ENCODE measurements at places on chromosomes 7 and 10.
A peak's percentile ranks its signal among the peaks of the same experiment; 100 is the strongest.

DNA sequence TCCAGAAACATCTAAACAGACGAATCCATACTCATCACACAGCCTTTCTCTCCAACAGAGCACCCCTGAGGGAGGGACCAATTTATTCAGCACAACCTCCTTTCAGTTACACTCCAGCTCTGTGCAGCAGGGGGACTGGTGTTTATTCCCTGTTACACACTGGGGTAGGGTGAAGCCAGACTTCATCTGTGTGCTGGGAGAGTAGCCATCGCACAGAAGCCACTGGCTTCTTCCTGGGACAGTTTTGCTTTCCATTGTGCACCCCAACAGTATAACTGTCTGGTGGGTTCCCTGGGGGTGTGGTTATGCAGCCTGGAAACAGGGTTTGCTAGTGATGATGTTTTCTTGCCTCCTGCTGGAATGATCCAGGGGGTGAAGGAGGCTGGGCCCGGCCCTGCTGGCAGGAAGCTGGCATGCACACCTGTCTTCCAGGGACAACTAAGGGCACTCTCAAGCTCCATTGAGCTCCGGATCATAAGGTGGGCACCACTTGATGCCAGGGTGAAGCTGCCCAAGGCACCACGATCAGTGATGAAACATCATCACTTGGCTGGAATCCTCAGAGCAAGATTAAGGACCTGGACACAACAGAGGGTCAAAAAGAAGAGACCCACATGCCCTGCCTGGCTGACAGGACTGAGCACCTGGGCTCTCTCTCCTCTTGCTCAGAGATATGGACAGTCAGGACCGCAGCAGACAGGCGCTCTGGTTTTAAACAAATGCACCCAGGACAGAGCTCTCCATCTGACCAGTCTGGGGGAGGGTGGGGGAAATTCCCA lies 293.2 kb downstream of the GRID1 start:
- no peak for DNase-seq

GRCh38 chr10:5533098-5533731 lies 8.5 kb downstream of the CALML3 start:
- DNase-seq = no peak

DNA sequence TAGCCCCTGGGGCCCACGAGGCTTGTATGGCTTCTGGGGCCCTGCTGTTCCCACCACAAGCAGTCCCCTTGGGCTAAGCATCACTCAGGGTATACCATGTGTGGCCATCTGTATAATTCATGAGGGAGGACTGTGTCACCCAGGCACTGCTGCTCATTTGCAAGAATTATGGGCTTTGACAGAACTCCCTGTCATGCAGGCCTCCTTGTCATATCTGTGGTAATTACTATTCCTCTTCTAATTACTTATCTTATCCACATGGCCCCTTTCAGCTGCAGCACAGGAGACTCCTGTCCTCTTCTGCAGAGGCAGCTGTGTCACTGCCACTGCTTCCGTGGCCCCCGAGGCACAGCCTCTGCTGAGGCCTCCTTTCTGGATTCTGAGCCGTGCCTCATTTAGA lies 46.3 kb downstream of the LRMDA start:
- no peak for DNase-seq

DNA sequence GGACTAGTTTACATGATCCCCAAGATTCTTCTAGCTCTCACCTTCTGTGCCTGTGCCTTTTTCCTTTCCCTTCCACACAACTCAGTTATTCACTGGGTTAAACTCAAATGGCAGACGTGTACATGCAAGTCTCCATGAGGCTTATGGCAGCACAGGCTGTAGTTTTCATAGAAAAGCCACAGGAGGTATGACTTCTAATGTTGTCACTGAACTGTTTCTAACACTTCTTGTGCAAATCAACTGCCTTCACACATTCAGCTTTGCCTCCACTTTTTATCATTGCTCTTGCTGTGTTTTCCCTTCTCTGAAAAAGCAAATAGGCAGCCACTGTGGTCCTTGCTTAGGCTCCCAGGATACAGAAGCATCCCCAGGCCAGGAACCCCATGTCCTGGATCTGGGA lies 5.3 kb upstream of the GIMAP5 start:
- DNase-seq = no peak

GRCh38 chr7:79185605-79186004 lies 267.9 kb downstream of the MAGI2 start:
- DNase-seq = no peak

- DNase-seq = no peak
Measured at GRCh38 chr10:82267465-82267864, 392.5 kb downstream of the NRG3 start.

GRCh38 chr7:105454095-105454747 lies 65.5 kb upstream of the SRPK2 start:
- peak; percentile 95 for DNase-seq

GRCh38 chr7:144516729-144517525 lies 113.4 kb upstream of the NOBOX start:
- DNase-seq = no peak

- no peak for DNase-seq
Measured at GRCh38 chr7:112779667-112780066, 10.5 kb downstream of the TMEM168 start.

GRCh38 chr7:36295090-36295489 lies 94.6 kb upstream of the ANLN start:
- no peak for DNase-seq

GRCh38 chr10:4809156-4809555 lies 16.9 kb upstream of the AKR1E2 start:
- DNase-seq = no peak

DNA sequence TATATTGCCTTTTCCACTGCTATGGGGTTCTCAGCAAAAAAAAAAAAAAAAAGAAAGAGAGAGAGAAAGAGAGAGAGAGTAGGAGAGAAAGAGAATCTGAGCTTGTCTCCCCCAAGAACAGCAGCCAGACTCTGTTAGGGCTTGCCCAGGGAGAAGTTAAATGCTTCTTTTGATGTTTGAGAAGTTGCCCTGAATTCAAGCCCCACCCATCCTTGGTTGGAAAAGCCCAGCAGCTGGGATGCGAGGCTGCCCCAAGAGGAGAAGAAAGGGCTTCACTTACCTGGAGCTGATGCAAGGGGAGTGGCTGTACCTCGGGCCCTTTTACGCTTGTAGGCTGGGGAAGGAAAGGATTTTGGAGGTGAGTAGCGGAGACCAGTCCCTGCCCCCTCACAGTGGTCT lies 20.9 kb upstream of the MGMT start:
- DNase-seq = no peak

DNA sequence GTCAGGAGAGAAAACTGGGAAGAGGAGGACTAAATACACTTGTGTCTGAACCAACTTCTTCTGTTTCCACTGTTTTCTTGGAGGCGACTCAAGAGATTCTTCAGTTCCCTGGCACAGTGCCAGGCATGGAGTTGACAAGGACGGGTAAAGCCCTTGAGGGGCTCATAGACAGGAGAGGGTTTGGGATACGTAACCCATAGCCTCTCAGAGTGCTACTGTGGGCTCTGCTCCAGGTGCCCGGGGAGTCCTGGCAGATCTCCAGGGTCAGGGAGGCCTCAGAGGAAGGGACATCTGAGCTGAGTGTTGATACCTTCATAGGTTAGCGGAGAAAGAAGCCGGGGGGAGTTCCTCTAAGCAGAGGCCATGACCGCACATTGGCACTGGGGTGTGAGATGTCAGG lies 42.0 kb downstream of the GALNT17 start:
- no peak for DNase-seq
